Activated T-helper 1 cell treated with anti-CD3 and anti-CD28 coated beads, Interleukin-12 subunit alpha, Interleukin-12 subunit beta, Interleukin-2, Interleukin-4 antibody, amounts not matched to agents 30 ng/mL and 10 ng/mL and 1 ng/mL, durations not matched to agents 14 hours and 24 hours and 36 hours (primary cell): ENCODE measurements at places on chromosomes 1 and 21.

DNA sequence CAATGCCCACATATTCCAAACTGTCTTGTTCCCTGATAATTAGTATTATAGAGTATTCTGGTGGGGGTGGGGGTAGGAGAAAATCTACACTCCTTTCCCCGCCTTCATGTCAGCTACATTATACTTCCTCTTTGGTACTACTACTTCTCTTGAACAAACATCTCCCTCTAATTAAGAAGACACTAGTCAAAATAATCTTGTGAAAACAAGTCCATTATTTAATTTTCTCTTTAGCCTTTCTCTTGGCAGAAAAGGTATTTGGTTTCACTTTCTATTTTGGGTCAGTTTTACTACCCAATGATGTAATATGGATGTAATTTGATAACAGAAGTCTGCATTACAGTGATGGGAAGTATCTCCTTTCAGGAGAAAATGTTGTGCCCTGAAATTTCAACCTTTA lies 22.5 kb downstream of the NTMT2 start:
- peaks cover 2% of the 10 kb centered on the region for H3K27me3 ChIP-seq
- H3K36me3 ChIP-seq: no peaks in the 10 kb centered on the region
- DNase-seq: no peak
- peaks cover 5% of the 10 kb centered on the region for H3K4me1 ChIP-seq

DNA sequence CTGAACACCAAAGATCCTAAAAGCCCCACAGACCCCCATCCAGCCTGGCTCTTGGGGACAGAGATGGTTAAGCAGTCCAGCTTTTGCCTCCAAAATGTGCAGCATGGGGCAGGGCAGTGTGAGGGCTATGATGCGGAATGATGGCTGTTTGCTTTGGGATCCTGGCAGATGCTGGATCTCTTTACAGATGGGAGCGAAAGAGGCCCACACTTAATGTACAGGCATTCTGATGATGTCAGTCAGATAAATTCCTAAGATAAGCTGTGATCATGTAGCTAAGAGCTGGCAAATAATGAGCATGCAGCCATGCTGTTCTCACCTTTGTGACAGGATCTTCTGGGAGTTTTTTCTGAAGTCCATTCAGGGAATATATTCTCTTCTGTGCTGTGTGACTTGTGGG lies 17.6 kb upstream of the KCNQ4 start:
- no peak overlapping the region for H3K27ac ChIP-seq
- H3K4me1 ChIP-seq: peaks cover 69% of the 10 kb centered on the region
- peaks cover 70% of the 10 kb centered on the region for H3K36me3 ChIP-seq
- no peaks in the 10 kb centered on the region for H3K27me3 ChIP-seq

- H3K27me3 ChIP-seq: peaks cover 38% of the 10 kb centered on the region
- no peak overlapping the region for H3K27ac ChIP-seq
- H3K4me1 ChIP-seq: no peaks in the 10 kb centered on the region
- H3K36me3 ChIP-seq: no peaks in the 10 kb centered on the region
These were observed 353.6 kb downstream of the RRAGC start for GRCh38 chr1:38505944-38506343.

DNA sequence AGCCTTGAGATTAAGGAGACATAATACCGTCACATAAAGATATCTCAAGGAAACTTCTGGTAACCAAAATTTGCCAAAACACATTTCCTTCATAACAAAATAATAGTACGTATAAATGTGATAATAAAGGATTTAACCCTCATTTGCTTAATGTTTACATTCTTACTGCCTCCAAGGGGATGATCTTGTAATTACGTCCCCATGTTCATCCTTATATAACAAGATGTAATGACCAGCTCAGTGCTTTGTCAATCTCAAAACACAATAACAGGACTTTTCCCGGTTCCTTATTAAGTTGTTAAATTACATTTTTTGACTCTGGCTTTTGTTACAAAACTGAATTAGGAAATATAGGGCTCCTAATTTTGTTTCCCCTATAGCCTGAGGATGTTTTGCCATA lies 41.3 kb upstream of the UHMK1 start:
- no peaks in the 10 kb centered on the region for H3K27me3 ChIP-seq
- no peaks in the 10 kb centered on the region for H3K36me3 ChIP-seq
- no peak overlapping the region for H3K4me3 ChIP-seq
- no peaks in the 10 kb centered on the region for H3K4me1 ChIP-seq
- no peak for DNase-seq

- no peak overlapping the region for H3K27ac ChIP-seq
- H3K36me3 ChIP-seq: no peaks in the 10 kb centered on the region
- no peak for DNase-seq
- H3K4me1 ChIP-seq: peaks cover 21% of the 10 kb centered on the region
- H3K27me3 ChIP-seq: peaks cover 13% of the 10 kb centered on the region
- no peak overlapping the region for H3K4me3 ChIP-seq
These were observed 110.1 kb upstream of the RUNX3 start for GRCh38 chr1:25040122-25040685.

GRCh38 chr1:90955769-90956168 lies 66.1 kb downstream of the ZNF644 start:
- H3K27me3 ChIP-seq: no peaks in the 10 kb centered on the region
- H3K4me3 ChIP-seq: no peak overlapping the region
- H3K27ac ChIP-seq: no peak overlapping the region
- peaks cover 32% of the 10 kb centered on the region for H3K36me3 ChIP-seq

DNA sequence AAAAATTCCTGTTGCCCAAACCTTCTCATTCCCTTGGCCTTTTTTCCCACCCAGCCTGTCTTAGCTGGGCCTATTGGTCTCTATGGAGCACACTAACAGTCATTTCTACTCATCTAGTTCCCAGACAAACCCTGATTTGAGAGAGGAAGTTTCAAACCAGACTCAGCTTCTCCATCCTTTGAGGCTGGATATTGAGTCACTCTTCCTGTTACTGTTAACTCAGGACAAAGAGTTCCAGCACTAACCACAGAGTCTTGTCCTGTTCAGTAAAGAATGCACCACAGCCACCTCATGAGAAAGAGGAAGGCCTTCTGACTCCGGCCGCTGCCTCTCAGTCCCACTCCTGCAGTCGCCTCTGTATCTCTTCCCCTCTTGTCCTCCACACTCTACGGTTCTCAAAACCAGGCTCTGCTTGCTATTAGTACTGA lies 137.8 kb downstream of the PTPRC start:
- peaks cover 25% of the 10 kb centered on the region for H3K4me1 ChIP-seq
- H3K27me3 ChIP-seq: no peaks in the 10 kb centered on the region

DNA sequence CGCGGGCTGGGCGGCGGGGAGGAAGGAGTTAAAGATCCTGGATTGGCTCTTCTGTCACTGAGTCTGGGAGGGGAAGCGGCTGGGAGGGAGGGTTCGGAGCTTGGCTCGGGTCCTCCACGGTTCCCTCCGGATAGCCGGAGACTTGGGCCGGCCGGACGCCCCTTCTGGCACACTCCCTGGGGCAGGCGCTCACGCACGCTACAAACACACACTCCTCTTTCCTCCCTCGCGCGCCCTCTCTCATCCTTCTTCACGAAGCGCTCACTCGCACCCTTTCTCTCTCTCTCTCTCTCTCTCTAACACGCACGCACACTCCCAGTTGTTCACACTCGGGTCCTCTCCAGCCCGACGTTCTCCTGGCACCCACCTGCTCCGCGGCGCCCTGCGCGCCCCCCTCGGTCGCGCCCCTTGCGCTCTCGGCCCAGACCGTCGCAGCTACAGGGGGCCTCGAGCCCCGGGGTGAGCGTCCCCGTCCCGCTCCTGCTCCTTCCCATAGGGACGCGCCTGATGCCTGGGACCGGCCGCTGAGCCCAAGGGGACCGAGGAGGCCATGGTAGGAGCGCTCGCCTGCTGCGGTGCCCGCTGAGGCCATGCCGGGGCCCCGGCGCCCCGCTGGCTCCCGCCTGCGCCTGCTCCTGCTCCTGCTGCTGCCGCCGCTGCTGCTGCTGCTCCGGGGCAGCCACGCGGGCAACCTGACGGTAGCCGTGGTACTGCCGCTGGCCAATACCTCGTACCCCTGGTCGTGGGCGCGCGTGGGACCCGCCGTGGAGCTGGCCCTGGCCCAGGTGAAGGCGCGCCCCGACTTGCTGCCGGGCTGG lies at the start of gene NPR1:
Gene NPR1 (plus strand): TSS at position 170 of the 818 bp plus-strand sequence. CDS start 421 bp downstream, at position 591.
- peaks cover 49% of the 10 kb centered on the region for H3K27me3 ChIP-seq
- no peak within 1 kb of the TSS for H3K27ac ChIP-seq
- peak within 1 kb of the TSS; percentile 73 for H3K4me3 ChIP-seq
- no peak for DNase-seq
- peaks cover 23% of the 10 kb centered on the region for H3K4me1 ChIP-seq

GRCh38 chr1:36964830-36965229 lies 69.5 kb downstream of the GRIK3 start:
- no peak overlapping the region for H3K4me3 ChIP-seq
- no peaks in the 10 kb centered on the region for H3K27me3 ChIP-seq
- no peaks in the 10 kb centered on the region for H3K4me1 ChIP-seq
- no peak for DNase-seq
- H3K27ac ChIP-seq: no peak overlapping the region
- H3K36me3 ChIP-seq: no peaks in the 10 kb centered on the region

DNA sequence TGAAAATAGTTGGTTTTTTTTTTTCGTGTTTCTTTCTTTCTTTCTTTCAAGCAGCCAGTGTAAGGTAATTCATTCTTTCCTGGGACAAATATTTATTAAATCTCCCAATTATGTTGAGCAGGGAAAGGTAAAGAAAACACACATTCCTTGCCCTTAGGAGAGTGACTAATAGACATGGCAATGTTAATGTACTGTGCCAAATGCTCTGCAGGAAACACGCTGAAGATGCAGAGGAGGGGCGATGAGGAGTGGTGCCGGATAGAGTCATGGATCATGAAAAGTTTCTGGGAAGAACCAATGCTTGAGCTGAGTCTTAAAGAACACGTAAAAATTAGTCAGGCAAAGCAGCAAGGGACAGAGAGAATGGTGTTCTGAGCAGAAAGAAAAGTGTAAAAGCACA lies 199.2 kb downstream of the DNM3 start:
- no peaks in the 10 kb centered on the region for H3K36me3 ChIP-seq
- H3K27ac ChIP-seq: no peak overlapping the region
- H3K4me3 ChIP-seq: no peak overlapping the region
- H3K27me3 ChIP-seq: peaks cover 3% of the 10 kb centered on the region

DNA sequence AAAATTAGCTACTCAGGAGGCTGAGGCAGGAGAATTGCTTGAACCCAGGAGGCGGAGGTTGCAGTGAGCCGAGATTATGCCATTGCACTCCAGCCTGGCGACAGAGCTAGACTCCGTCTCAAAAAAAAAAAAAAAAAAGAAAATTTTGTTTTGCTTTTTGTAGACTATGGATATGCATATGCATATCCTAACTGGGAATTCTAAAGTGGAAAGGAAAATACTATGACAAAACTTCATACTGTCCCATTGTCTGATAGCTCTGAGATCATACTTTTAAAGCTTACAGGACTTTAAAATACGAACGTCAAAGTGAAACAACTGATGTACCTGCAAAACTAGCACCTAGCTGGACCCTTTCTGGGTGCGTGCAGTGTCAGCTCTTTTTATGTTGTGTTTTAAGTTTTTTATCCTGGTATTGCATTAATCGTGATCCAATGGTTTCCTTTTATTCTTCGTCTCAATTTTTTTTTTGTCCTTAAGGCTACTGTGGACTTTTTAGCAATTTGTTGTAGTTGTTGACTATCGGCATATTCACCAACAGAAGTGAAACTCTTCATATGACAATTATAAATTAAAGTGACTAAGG lies 19.2 kb downstream of the SPRTN start:
- DNase-seq: no peak
- H3K4me1 ChIP-seq: peaks cover 13% of the 10 kb centered on the region
- no peak overlapping the region for H3K4me3 ChIP-seq
- peaks cover 18% of the 10 kb centered on the region for H3K36me3 ChIP-seq
- H3K27me3 ChIP-seq: no peaks in the 10 kb centered on the region
- no peak overlapping the region for H3K27ac ChIP-seq

DNA sequence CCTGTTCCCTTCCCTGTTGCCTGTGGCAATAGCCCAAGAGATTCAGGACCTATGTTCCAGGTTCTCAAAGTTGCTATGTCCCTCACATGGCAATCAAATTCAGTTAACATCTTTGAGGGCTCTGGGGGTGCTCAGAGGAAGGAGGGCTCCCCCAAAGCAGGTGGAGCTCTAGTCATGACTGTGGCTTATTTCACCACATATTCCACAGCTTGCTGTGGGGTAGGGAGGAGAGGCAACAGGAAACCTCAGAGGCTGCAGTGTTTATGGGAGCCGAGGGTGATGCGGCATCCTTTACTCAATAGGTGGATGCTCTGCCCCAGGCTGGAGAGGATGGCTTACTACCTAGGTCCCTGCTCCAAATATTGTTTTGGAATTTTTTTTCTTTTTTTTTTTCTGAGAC lies 1.2 kb upstream of the MKNK1 start:
- DNase-seq: no peak
- H3K27me3 ChIP-seq: no peaks in the 10 kb centered on the region
- H3K36me3 ChIP-seq: peaks cover 42% of the 10 kb centered on the region

GRCh38 chr1:170735366-170736263 lies 71.7 kb downstream of the PRRX1 start:
- H3K27ac ChIP-seq: no peak overlapping the region
- H3K4me3 ChIP-seq: no peak overlapping the region
- no peaks in the 10 kb centered on the region for H3K36me3 ChIP-seq
- H3K27me3 ChIP-seq: peaks cover 2% of the 10 kb centered on the region
- DNase-seq: no peak

GRCh38 chr21:41011098-41011731 lies 156.7 kb upstream of the BACE2 start:
- no peaks in the 10 kb centered on the region for H3K36me3 ChIP-seq
- H3K27me3 ChIP-seq: no peaks in the 10 kb centered on the region
- H3K27ac ChIP-seq: no peak overlapping the region
- no peak for DNase-seq

- peaks cover 6% of the 10 kb centered on the region for H3K4me1 ChIP-seq
- no peaks in the 10 kb centered on the region for H3K36me3 ChIP-seq
- H3K27ac ChIP-seq: no peak overlapping the region
- DNase-seq: no peak
- H3K27me3 ChIP-seq: peaks cover 9% of the 10 kb centered on the region
- H3K4me3 ChIP-seq: no peak overlapping the region
These were observed 310.7 kb downstream of the DUSP10 start for GRCh38 chr1:221431068-221431651.

DNA sequence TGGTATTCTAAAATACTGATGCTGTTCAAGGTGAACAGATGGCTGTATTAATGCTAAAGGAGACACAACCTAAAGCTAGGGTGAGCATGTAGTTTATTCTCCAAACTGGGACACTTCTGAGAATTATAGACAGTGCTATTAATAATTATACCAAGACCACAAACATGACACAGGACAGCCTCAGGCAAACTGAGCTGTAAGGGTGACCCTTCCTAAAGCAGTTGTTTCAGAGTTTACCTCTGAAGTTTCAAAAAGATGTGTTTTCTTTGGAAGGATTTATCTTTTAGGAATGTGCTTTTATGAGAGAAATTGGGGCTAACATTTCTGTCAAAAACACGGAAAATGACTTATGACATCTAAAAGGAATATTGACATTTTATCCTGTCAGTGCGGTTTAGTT lies 68.8 kb downstream of the RPS6KC1 start:
- H3K36me3 ChIP-seq: no peaks in the 10 kb centered on the region
- H3K4me3 ChIP-seq: no peak overlapping the region
- H3K4me1 ChIP-seq: peaks cover 11% of the 10 kb centered on the region
- no peak overlapping the region for H3K27ac ChIP-seq
